ENCODE measurements at places on chromosomes 4 and X.

DNA sequence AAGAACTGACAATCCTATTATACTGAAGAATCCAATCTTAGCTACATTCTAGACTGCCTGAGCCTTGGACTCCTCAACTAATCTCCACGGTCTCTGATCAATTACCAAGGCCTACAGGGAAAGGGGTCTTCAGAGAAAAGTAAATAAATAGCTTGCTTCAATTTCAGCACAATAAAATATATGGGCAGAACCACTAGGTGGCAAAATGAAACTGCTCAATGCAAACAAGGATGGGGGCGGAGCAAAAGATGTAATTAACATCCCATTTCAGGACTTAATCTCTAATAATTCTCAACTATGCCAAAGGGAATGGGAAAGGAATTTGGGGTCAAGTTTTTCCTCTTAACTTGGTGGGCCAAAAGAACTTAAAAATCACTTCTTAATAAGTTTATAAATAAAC is 78.4 kb upstream of the MAP3K15 start:
- DNase-seq = peak; percentile 19

DNA sequence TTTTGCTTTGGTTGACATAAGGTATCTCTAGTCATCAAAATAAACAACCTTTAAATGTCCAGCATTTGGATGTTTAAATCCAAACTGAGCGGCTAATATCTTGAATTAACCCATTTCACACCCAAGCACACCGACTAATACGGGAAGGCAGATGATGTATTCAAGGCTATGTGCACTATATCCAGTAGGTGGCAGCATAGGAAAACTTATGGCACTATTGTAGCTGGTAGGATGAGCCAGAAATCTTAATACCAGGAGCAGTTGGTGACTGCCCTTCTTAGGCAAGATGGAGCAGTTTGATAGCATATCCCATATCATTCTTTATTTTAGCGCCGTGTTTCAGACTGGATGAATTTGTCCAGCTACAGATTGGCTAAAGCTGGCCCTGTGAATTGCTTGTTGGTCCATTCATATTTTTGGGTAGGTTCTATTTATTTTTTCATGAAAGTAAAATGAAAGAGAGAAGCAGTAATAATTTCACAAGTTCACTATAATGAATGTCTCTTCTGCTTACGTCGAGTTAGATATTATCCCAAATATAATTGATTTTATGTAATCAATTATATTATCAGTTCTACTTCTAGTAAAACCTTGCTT is 24.4 kb downstream of the UCHL1 start:
- peak; percentile 77 for DNase-seq

DNA sequence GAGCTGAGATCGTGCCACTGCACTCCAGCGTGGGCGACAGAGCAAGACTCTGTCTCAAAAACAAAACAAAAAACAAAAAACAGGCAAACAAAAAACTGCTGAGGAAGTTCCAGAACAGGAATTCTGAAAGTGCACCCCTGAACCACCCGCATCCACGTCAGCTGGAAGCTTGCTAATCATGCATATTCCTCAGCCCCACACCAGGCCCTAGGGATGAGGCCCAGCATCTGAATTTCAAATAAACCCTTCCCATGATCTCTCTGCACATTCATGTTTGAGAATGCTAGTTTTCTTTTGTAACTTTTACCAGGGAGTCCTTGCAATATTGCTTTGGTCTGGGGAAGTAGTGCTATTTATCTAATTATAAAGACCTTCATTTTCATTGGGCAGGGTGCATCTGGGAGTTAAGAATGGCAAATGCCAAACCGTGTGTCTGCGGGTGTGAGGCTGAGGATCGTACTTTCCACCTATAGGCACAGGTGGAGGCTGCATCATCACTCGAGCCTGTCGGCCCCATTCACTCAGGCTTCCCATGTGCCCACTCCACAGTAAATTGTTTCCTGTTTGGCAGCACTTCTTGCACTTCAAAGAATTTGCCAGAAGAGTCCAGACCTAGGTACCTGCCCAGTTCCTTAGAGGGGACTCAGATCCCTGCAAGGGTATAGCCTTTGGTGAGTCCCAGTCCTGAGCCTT is 23.6 kb downstream of the CCKAR start:
- no peak for DNase-seq

- DNase-seq = no peak
Measured at GRCh38 chr4:7872264-7872771, 67.3 kb downstream of the AFAP1 start.

DNA sequence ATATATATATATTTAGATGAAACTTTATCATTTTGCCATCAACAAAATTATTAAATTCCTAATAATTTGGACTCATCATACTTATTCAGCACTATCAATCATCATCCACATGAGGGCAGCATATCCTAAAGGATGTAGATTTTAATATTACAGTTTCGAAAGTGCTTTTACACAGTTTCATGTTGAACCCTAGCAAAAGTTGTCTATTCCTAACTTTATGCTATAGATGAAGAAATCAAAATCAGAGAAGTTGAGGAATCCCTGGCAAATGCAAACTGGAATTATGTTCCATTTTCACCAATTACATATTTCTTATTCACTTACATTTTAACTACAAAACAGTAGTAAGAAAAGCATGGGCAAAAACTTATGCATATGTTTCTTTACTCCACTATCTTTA is 36.6 kb upstream of the UGT2A1 start:
- DNase-seq = peak; percentile 31

- DNase-seq = no peak
Measured at GRCh38 chrX:134254511-134254910, 17.5 kb downstream of the CCDC160 start.

- DNase-seq = peak; percentile 20
Measured at GRCh38 chr4:80610845-80611677, 275.5 kb downstream of the CFAP299 start.

GRCh38 chrX:14496674-14497073 is 32.7 kb upstream of the GLRA2 start:
- DNase-seq = no peak

GRCh38 chr4:183399126-183399522 is 45.3 kb upstream of the CDKN2AIP start:
- no peak for DNase-seq

DNA sequence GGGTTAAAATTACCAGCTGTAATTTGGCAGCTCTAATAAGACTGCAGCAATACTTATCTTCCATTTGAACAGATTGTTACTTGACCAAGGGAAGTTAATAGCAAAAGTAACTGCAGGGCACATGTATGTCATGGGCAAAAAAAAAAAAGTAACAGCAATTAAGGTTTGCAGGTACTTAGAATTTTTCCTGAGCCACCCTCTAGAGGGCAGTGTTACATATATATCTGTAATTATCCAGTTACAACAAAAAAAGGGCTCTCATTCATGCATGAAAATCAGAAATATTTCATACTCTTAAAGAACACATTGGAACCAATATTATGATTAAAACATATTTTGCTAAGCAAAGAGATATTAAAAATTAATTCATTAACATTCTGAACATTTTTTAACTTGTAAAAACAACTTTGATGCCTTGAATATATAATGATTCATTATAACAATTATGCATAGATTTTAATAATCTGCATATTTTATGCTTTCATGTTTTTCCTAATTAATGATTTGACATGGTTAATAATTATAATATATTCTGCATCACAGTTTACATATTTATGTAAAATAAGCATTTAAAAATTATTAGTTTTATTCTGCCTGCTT is 25.1 kb downstream of the XIAP start:
- peak; percentile 46 for DNase-seq

GRCh38 chr4:69999420-69999819 is 3.7 kb downstream of the STATH start:
- DNase-seq = no peak

DNA sequence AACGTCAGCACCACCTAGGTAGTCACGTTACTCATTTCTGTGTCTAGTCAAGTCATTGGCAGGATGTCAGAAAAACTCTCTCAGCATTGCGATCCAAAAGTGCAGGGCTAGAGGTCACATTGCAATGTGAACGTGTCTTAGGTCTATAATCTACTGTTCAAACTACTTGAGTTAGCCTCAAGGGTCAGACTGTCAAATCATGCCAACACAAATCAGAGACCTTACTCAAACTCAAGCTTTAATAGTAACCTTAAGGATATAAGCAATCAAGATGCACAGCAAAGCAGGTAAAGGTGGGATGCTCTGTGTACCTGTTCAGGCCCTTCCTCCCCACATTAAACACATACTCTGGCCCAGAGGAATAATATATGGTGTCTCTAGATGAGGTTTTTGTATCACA is 114.4 kb upstream of the NOCT start:
- DNase-seq = no peak

DNA sequence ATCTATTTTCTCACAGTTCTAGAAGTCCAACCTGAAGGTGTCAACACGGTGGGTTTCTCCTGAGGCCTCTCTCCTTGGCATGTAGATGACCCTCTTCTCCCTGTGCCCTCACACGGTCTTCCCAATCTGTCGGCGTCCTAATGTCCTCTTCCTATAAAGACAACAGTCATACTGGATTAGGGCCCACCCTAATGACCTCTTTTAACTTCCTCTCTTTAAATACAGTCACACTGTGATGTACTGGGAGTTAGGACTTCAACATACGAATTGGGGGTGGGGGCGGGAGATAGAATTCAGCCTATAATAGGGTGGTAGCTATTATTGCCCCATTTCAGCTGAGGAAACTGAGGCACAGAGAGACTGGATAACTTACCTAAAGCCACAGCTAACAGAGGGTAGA is 70.2 kb downstream of the SMIM20 start:
- no peak for DNase-seq

GRCh38 chr4:83297548-83298260 is 13.1 kb upstream of the COQ2 start:
- DNase-seq = no peak

GRCh38 chr4:33425936-33426335 is 2705.8 kb downstream of the PCDH7 start:
- DNase-seq = no peak

GRCh38 chr4:73257651-73258435 is 755 bp downstream of the ANKRD17 start:
- DNase-seq = peak; percentile 40

GRCh38 chr4:176902710-176903323 is 110.1 kb upstream of the VEGFC start:
- DNase-seq = no peak

- no peak for DNase-seq
Measured at GRCh38 chr4:119684463-119684862, 55.9 kb upstream of the PDE5A start.

DNA sequence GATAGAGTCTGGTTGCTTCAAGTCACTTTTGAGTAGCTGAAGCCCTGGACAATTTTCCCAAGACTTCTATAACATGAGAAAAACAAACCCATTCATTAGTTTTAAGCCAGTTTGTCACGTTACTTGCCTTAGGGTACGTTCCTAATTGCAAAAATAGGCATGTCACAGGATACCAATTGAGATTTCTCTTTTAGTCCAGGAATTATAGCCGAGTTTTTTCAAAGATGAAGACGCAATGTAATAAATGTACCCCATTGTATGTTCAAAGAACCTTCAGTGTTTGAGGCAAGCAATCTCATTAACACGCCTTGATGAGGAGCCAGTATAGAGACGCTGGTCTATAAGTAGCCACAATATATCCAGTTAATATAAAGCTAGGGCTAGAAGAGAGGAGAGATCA is 534.2 kb downstream of the INPP4B start:
- peak; percentile 58 for DNase-seq

DNA sequence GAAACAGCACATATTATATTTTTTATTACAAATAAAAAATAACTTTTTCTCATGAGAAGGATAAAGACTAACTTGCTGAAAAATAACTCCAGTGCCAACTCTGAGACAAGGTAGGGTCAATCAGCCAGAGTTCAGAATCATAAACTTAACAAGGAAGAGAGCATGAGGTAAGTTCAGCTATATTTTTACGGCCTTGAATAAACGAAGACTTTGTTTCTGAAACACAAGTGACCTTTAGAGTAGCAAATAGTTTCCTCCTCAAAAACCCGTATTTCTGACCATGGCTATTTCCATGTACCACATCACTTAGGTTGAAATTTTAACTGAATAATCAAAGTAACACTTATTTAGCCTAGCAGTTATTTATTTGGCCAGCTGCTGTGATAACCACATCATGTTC is 45.5 kb downstream of the PRDM5 start:
- peak; percentile 67 for DNase-seq

DNA sequence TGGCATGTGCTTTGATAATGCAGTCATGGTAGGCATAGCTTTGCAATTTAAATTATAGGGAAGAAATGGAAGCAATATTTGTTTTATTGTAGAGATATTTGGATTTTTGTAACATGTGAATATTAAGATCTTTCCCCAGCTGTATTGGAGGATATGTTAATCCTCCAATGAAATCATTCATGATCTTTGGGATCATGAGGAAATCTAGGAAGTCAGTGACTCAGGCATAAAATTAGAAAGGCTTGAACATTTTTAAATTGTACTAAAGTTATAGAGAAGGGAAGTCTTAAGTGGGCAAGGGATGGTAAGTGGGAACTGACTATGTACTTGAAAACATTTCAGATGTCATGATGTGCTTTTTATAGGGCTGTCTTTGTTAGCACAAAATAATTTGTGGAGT is 46.8 kb downstream of the FIP1L1 start:
- no peak for DNase-seq

GRCh38 chr4:121662225-121662624 is 34.6 kb downstream of the ANXA5 start:
- DNase-seq = no peak

- peak; percentile 45 for DNase-seq
Measured at GRCh38 chr4:80005863-80006262, 67.2 kb downstream of the ANTXR2 start.

GRCh38 chr4:42816189-42816879 is 76.2 kb upstream of the GRXCR1 start:
- no peak for DNase-seq

- DNase-seq = no peak
Measured at GRCh38 chrX:123740006-123740405, 7.2 kb upstream of the THOC2 start.

- DNase-seq = no peak
Measured at GRCh38 chr4:88757067-88757466, 59.4 kb upstream of the NAP1L5 start.

DNA sequence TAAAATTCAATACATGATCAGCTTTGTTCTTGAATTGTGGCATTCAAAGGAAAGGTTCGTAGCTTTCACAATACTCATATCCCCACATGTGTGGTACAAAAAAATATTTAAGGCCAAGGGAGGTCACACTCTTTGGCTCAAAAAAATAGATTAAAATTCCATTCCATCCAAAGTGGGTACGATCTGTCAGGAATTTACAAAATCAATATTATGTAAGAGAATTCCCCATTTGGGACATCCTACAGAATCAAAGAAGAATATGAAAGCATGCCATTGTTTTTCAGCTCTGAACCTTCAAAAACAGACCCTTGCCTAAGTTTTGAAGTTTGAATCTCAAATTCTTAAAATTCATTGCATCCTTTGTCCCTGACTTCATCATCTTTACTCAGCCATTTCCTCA is 85.8 kb downstream of the MID1 start:
- DNase-seq = no peak

DNA sequence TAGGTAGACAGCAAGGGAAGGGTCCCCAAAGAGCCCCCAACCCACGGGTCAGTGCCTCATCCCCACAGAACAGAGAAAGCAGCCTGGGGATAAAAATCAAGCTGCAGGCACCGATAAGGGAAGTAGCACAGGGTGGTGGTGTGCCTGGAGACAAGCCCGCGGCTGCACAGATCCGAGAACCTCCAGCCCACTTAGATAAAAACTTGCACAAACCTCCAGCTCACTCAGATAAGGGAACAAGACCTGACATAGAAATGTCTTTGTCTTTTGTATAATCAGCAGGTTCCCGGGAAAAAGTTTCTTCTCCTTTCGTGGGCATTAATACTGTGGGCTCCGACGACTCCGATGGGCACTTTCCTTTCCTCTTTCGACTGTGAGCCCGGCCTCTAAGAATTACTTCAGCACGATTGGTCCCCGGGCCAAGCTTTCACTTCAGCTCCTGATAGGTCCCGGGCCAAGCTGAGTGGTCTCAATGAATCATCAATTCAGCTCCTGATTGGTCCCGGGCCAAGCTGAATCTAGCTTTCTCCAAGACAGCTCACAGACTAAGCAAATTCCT is 32.4 kb downstream of the PRDX4 start:
- no peak for DNase-seq
